Mesothelial cell of epicardium (in vitro differentiated cells): ENCODE measurements at places on chromosomes 2 and 18.

DNA sequence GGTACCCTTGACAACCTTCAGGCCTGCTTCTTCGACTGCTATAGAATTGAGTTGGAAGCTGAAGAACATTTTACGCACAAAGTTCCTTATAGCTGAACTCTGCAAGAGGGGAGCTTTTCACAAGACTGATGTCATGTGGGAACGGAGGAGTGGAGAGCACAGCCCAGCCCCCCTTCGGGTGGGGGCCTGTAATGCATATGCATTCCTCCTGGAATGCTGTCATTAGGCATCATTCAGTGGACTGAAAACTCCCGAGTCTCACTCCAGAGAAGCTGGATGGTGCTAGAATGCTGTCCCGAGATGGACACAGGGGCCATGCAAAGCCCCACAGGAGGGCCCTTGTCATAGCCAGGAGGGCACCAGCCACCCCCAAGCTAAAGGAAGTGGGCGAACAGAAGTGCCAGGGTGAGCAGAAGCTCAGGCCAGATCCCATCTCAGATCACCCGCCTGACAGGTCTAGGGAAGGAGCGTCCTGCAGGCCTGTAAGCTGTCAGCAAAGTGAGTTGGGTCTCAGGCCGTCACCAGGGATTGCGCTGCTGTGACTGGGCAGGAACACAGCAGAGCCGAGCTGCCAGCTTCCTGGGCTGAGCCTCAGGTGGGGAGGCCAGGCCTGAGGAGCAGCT is 43.8 kb upstream of the RBM44 start:
- no peak for DNase-seq

- DNase-seq, result no peak
Measured at GRCh38 chr2:18518116-18519111, 42.0 kb downstream of the RDH14 start.

GRCh38 chr18:10852385-10853303 is 296.7 kb downstream of the PIEZO2 start:
- no peak for DNase-seq

- no peak for DNase-seq
Measured at GRCh38 chr2:169072163-169072925, 3.0 kb downstream of the DHRS9 start.

DNA sequence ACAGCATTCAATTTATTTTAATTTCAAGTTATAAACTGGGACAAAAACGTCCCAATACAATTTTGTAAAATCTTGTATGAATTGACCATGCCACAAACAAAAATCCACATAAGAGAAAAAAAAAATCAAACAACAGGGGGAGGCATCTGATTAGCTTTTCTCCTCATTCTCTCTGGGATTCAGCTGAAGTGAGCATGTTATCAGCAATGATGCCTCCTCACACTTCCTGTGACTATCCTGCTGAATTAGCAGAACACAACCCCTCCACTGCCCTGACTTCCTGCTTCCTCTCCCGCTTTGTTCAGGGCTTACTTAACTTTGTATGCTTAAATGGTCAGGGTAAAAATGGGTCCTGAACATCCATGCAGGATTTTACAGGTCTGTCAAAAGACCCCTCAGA is 132.2 kb upstream of the ITGB6 start:
- DNase-seq, result no peak

- DNase-seq, result no peak
Measured at GRCh38 chr2:149725234-149725633, 137.7 kb upstream of the MMADHC start.

DNA sequence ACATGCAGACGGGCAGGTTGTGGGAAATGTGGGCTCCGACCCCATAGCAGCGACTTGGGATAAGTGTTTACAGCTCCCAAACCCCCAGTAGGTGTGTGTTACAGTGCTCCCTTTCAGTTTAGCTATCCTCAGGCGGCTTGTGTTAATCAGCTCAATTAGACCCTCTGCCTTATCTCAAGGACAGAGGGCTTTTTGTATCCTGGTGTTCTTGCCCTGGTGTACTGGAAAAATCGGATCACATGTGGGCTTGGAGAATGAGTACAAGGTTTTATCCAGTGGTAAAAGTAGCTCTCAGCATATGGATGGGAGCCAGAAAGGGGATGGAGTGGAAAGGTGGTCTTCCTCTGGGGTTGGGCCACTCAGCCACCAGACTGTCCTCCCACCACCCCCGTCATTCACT is 264.7 kb upstream of the SYT4 start:
- DNase-seq, result no peak

GRCh38 chr2:185456517-185456916 is 282.1 kb upstream of the FSIP2 start:
- no peak for DNase-seq

DNA sequence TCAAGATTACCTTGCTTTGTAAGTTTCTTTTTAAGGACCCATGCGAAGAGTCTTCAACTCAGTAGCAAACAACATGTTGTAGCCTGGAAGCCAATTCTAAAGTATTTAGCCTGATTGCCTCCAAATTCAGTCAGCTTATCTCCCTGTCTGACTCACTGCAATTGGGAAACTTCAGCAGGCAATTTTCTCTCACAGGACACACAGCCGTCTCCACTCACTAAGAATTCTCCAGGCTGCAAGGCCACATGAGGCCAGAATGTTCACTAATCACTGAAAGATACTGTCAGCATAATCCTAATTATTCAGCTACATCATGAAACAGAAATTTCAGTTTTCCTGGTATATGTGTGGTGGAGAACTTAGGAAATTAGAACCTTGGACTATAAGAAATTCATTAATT is 78.1 kb upstream of the PDE1A start:
- DNase-seq, result no peak

DNA sequence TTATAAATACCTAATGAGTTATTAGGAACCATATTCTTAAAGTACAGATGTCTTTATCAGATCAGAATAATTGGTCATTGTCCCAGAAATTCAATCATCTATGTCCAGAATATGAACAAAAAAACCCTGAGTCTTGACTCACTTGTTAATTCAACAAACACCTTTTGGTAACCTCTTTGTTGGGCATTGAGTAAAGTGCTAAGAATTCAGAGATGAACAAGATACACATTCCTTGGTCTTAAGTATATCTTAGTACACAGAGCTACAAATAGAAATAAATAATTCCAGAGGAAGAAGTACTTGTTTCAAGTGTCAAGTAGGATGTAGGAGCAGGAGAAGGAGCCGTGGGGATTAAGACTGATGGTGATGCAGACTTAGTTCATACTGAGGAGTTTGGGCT is 798.1 kb downstream of the CPS1 start:
- DNase-seq, result no peak
